ENCODE measurements at places on chromosomes 3 and 15.

- DNase-seq, result no peak
Observed at GRCh38 chr3:184985586-184985985, 167.3 kb downstream of the C3orf70 start.

DNA sequence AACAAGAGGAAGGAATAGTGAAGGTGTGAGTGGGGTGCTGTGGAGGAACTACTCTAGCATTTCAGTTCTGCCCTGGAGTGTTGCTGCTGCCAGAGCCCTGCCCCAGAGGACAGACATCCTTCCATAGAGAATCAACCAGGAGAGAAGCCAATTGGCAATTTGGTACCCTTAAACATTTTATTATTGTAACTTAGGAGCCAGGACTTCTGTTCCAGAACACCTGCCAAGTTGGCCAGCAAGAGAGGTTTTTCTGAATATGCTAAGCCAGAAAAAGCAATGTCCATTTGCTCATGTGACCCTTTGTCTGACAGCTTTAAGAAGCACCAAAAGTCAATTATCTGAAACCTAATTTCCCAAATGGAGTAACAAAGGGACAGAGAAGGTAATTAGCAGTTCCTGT is 264.9 kb downstream of the MEX3B start:
- no peak for DNase-seq

DNA sequence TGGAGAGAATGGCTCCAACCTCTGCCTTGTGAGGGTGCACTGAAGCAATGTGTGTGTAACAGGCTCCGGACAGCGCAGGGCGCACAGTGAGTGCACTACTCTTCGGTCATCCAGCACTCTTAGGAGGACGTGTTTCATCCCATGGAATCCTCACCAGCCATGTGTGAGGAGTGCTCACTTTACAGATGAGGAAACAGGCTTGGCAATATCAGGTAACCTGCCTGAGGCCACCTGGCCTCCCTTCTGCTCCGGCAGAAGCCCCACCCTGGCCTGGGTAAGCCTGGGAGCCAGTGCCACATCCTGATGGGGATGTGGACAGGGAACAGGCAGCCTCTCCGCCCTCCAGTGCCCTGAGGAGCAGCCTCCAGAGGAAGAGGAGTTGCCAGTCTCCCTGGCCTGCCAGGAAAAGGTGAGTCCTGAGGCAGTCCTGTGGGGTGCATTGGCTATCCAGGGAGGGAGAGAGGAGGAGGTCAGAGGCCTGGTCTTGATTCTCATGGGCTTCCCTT is 39.4 kb upstream of the LIMD1 start:
- DNase-seq, result no peak

GRCh38 chr3:29339016-29339833 is 58.4 kb downstream of the RBMS3 start:
- DNase-seq, result no peak

GRCh38 chr3:149381173-149382100 is 4.0 kb upstream of the TM4SF1 start:
- DNase-seq, result no peak
